Cerebellar cortex (tissue), 1 donor: ENCODE measurements at places on chromosomes 7 and 10.
A peak's percentile ranks its signal among the peaks of the same experiment; 100 is the strongest.

DNA sequence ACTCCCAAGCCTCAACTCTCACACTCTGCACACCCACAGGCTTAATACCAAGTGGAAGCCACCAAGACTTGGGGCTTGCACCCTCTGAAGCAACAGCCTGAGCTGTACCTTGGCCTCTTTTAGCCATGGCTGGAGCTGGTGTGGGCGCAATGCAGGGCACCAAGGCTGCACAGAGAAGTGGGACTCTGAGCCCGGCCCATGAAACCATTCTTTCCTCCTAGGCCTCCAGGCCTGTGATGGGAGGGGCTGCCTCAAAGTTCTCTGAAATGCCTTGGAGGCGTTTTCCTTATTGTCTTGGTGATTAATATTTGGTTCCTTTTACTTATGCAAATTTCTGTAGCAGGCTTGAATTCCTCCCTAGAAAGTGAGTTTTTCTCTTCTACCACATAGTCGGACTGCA is 276.6 kb downstream of the PAXIP1 start:
- no peak for DNase-seq

GRCh38 chr10:3684891-3685290 is 100.1 kb downstream of the KLF6 start:
- DNase-seq: no peak

GRCh38 chr10:102240467-102241031 is 763 bp downstream of the PITX3 start:
- DNase-seq: no peak

- DNase-seq: no peak
Measured at GRCh38 chr10:63630931-63631680, 109.9 kb downstream of the REEP3 start.

- DNase-seq: no peak
Measured at GRCh38 chr7:78052112-78052511, 253.5 kb downstream of the PHTF2 start.

DNA sequence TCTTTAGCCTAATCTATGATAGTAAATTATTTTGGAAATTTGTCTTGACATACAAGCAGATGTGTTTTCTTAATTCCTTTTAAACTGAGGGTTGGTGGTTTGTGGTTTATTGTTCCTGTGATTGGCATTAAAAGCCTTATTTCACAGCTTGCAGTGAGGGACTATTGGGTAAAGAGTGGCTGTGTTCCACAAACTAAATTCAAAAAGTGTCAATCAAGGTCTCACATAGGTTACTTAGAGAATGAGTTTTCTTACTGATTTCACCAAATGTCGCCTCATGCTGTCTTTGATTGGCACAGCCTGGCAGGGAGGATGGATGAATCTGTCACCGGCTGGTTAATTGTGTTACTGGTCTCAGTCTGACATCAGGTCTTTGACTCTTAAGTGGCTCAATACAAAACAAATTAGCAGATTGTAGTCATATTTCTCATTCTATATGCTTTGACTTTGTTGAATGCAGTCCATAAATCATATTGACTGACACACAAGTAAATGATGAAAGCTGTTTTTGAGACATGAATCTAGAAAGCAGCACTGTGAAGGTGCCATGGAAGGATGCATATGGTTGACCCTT is 66.8 kb upstream of the CYP26C1 start:
- DNase-seq: no peak

DNA sequence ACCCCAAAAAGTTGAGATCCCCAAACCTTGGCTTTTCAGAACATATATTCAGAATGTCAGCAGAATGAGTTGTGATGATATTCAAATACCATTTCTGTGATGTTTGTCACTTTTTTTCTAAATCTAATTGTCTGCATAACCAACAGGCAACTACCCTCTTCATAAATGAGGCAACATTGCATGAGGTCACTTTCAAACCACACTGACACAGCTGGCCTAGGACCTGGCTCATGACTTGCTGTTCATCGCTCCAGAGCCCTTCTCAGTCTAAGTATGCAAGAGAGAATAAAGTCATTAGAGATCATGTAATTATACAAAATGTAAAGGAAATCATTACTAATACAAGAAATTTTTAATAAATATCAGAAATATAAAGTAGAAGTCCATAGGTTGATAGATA is 681.9 kb downstream of the GRM8 start:
- DNase-seq: no peak

GRCh38 chr7:98165827-98166667 is 45.2 kb upstream of the BHLHA15 start:
- peak; percentile 47 for DNase-seq

GRCh38 chr10:78811174-78811573 is 257.6 kb upstream of the ZMIZ1 start:
- DNase-seq: no peak

DNA sequence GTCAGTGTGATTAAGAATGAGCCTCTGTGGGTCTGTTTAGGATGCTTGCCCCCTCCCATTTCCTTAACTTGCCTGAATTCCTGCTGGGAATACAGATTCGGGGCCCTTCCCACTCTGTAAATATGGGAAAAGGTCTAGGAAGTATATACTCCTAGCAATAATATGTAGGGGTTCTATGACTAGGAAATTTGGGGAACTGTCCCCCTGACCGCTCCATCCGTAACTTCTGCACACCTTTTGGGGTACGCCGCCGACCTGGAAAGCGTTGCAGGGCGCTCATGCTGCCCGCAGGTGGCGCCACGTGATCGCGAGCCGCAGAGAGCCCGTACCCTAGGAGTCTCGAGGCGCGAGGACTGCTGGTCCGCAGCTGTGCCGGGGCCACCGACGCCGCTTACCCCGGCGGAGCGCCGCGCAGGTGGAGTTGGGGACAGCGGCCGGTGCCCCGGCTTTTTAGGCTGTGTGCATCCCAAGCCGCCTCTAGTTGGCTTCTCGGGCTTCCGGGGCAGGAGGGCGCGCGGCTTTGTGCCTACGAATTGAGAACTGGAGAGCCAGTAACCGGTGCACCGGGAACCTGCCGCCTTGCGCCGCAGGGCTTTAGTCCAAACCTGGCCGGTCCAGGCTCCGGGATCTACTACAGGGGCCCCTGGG is 656 bp upstream of the CNNM2 start:
- peak; percentile 79 for DNase-seq

GRCh38 chr7:23287612-23288011 is 11.5 kb upstream of the MALSU1 start:
- DNase-seq: no peak

DNA sequence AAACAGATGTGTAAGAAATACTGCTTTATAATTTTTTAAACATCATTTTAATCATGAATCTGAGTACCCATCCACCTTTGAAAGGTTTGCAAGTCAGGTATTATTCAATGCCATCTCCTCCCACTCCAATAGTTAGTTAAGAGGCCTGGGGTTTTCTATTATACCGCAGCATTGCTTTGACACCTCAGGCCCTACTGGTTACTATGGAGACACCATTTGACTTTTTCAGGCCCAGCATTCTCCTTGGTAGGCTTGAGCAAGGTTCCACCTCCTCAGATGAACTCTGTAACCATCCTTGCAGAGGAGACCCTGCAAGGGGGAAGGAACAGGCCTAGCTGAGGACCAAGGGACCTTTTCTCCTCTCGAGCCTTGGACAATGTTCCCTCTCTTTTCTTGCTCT is 326.9 kb upstream of the NPSR1 start:
- no peak for DNase-seq

GRCh38 chr10:131242007-131242406 is 69.5 kb downstream of the TCERG1L start:
- peak; percentile 31 for DNase-seq

DNA sequence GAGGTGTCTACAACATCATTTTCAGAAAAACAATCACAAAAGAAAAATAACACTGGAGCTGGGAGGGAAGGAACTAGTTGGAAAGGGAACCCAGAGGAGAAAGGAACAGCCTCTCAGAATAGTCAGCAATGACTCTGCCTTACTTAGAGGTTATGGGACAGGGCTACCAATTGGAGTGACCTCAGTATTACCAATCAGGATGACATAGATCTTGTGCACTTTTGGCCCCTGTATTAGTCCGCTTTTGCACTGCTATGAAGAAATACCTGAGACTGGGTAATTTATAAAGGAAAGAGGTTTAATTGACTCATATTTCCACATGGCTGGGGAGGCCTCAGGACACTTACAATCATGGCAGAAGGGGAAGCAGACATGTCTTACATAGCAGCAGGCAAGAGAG is 99.7 kb upstream of the SDK1 start:
- no peak for DNase-seq

DNA sequence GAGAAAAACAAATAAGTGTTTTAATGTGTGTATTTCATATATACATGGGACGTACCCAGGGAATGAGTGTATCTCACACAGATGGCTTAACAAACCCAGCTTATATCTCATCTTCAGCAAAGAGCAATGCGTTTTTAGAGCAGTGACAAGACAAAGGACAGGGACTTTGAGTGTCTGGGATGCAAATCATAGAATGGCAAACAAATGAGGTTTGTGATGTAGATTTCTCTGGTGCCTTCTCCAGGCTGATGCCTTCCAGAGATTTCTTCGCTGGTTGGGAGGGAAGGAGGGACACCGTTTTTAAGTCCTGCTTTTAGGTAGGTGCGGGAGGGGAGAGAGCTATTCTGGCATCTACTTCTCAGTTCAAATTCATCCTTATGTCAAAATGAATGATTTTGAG is 16.6 kb downstream of the LANCL2 start:
- DNase-seq: no peak

- DNase-seq: no peak
Measured at GRCh38 chr10:3229815-3230214, 57.2 kb upstream of the PITRM1 start.

DNA sequence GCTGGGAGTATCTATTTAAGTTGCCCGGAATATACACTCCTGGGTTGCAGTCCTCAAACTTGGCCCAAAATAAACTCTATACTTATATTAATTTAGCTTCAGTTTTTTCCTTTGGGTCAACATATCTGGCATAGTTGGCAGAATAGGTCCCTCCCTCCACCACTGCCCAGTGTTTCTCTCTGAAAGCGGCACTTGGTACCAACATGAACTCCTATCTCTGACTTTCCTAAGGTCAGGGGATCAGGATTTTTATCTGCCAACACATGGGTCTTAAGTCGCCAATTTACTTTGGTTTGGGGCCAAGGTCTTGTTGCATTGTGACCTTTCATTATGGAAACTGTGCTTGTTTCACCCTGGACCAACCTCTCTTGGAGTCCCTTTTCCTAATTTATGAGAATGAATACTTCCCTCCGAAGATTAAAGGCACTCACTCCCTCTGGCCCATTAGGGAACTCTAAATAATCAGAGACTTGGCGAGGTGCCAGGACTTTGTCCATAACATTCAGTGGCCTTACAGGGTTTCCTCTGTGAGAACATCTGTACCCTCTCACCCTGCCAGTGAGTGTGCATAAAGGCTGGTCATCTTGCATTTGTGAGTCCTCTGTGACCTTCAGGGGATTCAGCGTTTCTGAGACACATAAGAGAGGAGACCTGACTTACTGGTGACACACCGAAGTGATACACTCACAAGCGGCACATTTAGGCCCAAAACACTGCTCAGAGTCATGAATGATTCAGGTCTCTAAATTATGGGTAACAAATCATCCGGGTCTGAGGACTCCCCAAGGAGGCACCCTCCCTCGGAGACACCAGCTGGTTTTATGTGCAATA is 19.7 kb upstream of the FKBP9 start:
- peak; percentile 27 for DNase-seq

DNA sequence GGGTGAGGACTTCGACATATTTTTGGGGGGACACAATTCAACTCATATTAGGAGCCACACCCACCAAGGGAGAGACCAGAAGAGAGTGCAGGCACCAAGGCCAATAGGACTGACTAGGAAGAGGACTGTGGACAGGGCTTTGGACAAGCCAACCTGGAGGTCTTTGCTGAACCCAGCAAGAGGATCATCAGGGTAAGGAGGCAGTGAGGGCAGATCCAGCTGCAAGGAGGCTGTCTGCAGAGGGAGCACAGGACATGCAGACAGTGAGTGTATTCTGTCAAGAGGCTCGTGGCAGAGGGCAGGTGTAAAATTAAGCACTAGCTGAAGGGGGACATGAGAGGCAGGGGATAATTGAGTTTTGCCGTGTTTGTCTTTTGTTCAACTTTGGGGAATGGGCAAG is 83.4 kb upstream of the MGMT start:
- DNase-seq: no peak

DNA sequence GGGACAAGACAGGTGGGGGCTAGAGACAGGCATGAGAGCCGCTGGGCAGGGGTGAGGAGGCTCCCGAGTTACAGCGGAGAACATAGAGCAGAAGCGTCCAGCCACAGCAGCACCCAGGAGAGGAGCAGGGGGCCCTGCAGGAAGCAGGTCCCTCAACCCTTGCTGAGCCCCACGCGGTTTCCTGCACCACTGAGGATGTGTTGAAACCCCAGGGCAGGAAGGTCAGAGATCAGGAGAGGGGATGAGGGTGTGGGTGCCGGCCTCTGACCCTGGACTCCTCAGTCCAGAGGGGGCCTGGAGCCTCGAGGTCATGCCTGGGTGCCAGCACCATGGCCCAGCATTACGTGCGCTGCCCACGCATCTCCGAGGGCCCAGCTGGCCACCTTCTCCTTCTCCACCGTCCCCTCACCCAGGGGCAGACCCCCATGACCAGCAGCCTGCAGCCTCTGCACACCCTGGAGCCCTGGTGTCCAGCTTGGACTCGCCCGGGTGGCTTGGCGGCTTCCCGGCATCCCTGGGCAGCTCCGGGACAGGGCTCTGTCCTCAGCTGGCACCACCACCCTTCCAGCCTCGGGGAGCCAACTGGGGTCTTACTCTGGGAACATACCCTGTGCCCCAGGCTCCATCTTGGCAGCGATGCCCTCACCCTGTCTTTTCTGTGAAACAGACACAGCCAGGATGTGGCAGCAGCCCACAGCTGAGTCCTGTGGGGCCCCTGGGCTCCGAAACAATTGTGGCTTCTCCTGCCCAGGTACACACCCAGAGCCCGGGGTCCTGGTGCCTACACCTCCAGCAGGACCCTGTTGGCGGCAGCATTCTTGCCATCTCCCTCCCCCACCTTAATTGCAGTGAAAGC is 52.0 kb downstream of the STK32C start:
- DNase-seq: no peak

DNA sequence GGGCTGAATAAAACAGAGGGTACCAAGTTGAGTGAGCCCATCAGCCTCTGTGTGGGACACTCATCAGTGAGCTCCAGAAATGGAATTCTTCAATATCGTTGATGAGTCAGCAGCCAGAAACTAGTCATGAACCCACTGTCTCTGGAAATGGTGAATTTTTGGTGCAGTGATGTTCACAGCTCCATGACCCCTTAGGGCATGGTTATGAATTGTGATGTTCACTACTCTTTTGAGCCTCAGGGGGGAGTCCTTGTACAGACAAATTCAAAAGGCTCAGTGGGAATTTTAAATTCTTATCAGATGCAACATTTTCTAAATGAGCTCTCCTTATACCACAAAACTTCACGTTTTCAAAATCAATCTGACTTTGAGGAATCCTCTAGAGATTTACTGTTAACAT is 335.7 kb downstream of the PHTF2 start:
- DNase-seq: peak; percentile 5

- no peak for DNase-seq
Measured at GRCh38 chr7:129907122-129907736, 45.5 kb downstream of the UBE2H start.

GRCh38 chr7:18194616-18195015 is 167.0 kb upstream of the PRPS1L1 start:
- DNase-seq: no peak
